ENCODE measurements at places on chromosomes 2 and 18.
A peak's percentile ranks its signal among the peaks of the same experiment; 100 is the strongest.

- H3K27me3 ChIP-seq: no peaks in the 10 kb centered on the region
- DNase-seq: no peak
- peak overlapping the region; percentile 51 for H3K27ac ChIP-seq
- H3K36me3 ChIP-seq: peaks cover 74% of the 10 kb centered on the region
- peaks cover 51% of the 10 kb centered on the region for H3K4me1 ChIP-seq
These were observed 10.3 kb downstream of the TRIB2 start for GRCh38 chr2:12727065-12727464.

DNA sequence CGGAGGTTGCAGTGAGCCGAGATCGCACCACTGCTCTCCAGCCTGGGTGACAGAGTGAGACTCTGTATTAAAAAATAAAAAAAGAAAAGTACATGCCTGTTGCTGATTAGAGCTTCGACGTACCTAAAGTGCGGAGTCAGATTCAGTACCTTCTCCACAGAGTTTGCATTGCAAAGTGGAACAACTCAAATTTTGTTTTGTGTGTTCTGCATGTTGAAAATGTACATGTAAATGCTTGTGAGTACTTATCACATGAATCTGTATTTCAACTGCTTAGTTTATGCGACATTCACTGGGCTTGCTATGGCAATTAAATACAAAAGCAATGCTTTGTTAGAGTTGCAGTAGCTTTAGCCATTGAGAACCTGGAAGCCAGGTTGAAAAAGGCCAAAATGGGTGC, 36.4 kb downstream of the ACTR2 start:
- no peaks in the 10 kb centered on the region for H3K27me3 ChIP-seq
- H3K4me1 ChIP-seq: peaks cover 11% of the 10 kb centered on the region
- no peak overlapping the region for H3K4me3 ChIP-seq
- H3K27ac ChIP-seq: no peak overlapping the region
- peaks cover 32% of the 10 kb centered on the region for H3K36me3 ChIP-seq

DNA sequence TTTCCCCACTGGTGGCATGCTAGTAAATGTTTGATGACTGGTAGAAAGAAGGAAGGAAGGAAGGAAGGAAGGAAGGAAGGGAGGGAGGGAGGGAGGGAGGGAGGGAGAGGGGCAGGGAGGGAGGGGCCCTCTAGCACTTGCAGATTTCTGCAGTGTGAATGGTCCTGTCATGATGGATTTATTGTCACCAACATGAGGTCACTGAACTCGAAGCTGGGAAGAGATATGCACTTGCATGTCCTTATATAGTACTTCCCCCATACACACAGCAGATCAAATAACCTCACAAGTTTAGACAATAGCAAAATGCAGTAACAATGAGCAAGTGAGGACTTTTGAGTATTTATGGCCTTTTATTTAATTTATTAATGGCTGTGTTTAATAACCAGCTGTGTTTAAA, 44.5 kb upstream of the CXCR4 start:
- no peak overlapping the region for H3K27ac ChIP-seq
- H3K36me3 ChIP-seq: no peaks in the 10 kb centered on the region
- H3K4me1 ChIP-seq: no peaks in the 10 kb centered on the region
- DNase-seq: no peak
- no peak overlapping the region for H3K4me3 ChIP-seq
- peaks cover 2% of the 10 kb centered on the region for H3K27me3 ChIP-seq

DNA sequence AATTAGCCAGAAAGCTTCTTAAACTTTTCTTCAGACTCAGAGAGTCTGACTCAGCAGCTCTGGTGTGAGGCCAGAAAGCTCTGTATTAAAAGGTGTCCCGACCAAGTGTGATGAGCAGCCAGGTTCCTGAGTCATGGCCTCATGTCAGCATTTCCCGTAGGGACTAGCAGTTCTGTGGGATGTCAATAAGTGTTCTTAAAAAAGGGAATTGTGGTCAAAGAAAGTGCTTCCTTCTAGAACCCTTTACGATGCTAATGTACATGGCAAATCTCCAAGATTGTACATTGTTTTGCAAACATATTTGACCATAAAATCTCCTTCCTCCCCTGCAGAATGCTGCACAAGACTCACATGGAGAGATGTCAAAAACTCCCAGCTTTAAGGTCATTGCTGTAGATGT, 80.1 kb downstream of the PLA2R1 start:
- DNase-seq: no peak
- no peaks in the 10 kb centered on the region for H3K36me3 ChIP-seq
- no peaks in the 10 kb centered on the region for H3K4me1 ChIP-seq
- H3K27ac ChIP-seq: no peak overlapping the region
- H3K4me3 ChIP-seq: no peak overlapping the region

GRCh38 chr2:126860385-126860784, 38.3 kb upstream of the TEX51 start:
- peaks cover 5% of the 10 kb centered on the region for H3K4me1 ChIP-seq
- no peaks in the 10 kb centered on the region for H3K36me3 ChIP-seq
- DNase-seq: peak; percentile 18
- H3K4me3 ChIP-seq: no peak overlapping the region
